MCF 10A (cell line): ENCODE measurements at places on chromosomes 7 and 10.

- DNase-seq = no peak
These were observed 27.0 kb upstream of the PODXL start for GRCh38 chr7:131583430-131583829.

DNA sequence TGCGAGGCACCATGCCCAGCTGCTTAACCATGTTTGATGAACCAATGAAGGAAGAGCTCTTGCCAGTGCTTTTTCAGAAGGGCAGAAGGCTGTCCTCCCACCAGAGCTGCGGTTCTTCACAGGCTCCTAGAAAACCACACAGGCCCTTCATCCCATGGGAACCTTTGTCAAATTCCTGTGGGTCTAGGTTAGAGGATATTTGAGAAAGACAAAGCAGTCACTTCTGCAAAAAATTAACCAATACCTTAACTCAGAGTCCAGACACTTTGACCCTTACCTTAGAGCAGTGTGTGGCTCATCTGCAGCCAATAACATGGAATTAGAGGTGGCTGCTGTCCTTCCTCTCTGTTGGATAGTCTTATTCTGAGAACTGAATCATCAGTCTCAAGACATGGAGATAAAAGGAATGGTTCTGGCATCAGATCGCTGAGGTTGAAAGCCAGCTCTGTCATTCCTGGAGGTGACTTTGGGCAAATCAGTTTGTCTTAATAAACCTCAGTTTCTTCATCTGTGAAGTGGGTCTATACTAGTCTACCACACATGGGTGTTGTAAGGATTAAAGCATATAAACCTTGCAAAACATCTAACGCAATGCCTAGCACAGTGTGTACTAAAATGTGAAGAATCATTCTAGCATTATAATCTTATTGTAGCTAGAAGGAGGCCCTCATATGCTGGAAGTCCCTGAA is 65.1 kb upstream of the PIP4K2A start:
- no peak for DNase-seq

- no peak for DNase-seq
These were observed 1284.3 kb downstream of the XPNPEP1 start for GRCh38 chr10:108639010-108639409.

GRCh38 chr10:8725343-8725742 is 670.9 kb downstream of the GATA3 start:
- no peak for DNase-seq

- no peak for DNase-seq
These were observed 365.7 kb downstream of the DNAJB6 start for GRCh38 chr7:157702311-157703023.

DNA sequence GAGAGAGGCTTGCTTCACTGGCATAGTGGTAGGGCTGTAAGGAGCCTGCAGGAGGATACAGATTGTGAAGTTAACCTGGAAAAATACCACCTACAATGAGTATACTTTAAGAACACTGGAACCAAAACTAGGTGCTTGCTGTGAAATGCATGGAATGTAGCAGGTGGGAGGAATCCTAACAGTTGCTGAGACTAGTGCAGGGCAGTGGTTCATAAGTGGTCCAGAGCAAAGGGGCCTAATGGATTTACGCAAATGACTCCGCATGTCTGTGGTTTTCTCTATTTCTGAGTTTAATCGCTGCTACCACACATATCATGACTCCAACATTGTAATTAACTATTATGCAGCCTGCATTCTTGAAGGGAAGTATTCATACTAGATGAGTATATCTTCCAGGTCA is 218.4 kb downstream of the CHRM2 start:
- no peak for DNase-seq

- DNase-seq = peak; percentile 57
These were observed 11.5 kb upstream of the SP8 start for GRCh38 chr7:20798081-20798693.

GRCh38 chr7:44220358-44221112 is 19.8 kb downstream of the YKT6 start:
- DNase-seq = no peak

GRCh38 chr10:50552771-50553535 is 70.8 kb downstream of the SGMS1 start:
- peak; percentile 66 for DNase-seq

GRCh38 chr10:15439341-15439842 is 68.3 kb upstream of the FAM171A1 start:
- no peak for DNase-seq

GRCh38 chr7:38630720-38631673 is at the start of gene AMPH:
AMPH (minus strand) TSS chr7:38631373; CDS start chr7:38631351, 22 bp downstream.
- peak; percentile 37 for DNase-seq

DNA sequence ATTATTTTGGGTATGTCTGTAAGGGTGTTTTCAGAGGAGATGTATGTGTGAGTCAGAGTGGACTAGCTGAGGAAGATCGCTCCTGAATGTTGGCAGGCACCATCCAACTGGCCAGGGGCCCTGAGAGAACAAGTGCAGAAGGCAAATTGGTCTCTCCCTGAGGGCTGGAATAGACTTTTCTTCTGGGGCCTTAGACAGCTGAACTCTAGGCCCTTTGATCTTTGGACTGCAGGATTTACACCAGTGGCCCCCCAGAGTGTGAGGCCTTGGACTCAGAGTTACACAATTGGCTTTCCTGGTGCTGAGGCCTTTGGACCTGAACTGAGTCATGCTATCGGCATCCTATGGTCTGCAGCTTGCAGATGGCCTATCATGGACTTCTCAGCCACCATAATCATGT is 217.2 kb downstream of the REEP3 start:
- peak; percentile 61 for DNase-seq

- DNase-seq = no peak
These were observed 903 bp upstream of the KCNMA1 start for GRCh38 chr10:77638321-77639101.

- no peak for DNase-seq
These were observed 85.9 kb downstream of the ARHGAP22 start for GRCh38 chr10:48518986-48519385.

DNA sequence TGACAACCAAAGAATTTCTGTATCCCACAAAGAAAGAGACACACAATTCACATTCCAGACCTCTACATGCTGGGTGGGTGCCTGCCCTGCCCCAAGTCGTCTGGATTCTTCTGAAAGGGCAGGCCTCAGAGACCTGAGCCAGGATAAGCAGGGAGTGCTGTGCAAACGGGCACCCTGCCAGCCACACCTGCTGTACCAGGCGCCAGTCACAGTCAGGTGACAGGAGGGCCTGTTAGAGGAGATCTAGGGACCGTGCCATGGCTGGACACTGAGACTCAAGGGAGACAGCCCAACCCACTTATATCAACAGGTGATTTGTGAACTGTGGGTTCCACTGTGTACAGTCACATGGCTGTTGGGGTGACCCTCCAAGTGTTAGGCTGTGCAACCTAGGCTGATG is 103.1 kb upstream of the AFAP1L2 start:
- DNase-seq = peak; percentile 47

DNA sequence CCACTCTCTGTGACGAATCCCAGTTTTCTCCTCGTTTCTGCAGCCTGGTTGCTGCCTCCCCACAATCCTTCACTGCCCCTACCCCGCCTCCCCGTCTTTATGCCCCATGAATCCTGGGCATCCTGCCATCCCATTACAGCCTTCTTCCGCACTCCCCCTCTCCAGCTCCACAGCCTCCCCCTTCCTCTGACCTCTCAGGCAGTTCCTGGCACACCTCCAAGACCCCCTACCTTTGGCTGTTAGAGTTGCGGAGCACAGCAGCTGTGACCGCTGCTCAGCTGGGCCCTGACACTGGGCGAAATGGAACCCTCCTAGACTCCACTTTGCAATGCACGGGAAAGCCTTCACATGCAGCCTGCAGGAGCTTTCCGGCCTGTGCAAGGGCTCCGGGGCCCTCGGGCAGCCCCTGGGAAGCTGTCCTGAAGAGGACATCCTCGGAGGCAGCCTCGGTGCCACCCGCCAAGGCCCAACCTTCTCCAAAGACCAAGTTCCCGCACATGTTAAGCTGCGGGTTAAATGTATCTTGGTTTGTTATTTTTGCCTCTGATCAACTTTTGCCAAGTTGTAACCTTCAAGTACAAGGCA is 400.7 kb upstream of the MKI67 start:
- DNase-seq = no peak

- no peak for DNase-seq
These were observed 993 bp downstream of the PTPRN2 start for GRCh38 chr7:158586499-158587161.

- no peak for DNase-seq
These were observed 244.8 kb downstream of the BICC1 start for GRCh38 chr10:58757352-58758065.

DNA sequence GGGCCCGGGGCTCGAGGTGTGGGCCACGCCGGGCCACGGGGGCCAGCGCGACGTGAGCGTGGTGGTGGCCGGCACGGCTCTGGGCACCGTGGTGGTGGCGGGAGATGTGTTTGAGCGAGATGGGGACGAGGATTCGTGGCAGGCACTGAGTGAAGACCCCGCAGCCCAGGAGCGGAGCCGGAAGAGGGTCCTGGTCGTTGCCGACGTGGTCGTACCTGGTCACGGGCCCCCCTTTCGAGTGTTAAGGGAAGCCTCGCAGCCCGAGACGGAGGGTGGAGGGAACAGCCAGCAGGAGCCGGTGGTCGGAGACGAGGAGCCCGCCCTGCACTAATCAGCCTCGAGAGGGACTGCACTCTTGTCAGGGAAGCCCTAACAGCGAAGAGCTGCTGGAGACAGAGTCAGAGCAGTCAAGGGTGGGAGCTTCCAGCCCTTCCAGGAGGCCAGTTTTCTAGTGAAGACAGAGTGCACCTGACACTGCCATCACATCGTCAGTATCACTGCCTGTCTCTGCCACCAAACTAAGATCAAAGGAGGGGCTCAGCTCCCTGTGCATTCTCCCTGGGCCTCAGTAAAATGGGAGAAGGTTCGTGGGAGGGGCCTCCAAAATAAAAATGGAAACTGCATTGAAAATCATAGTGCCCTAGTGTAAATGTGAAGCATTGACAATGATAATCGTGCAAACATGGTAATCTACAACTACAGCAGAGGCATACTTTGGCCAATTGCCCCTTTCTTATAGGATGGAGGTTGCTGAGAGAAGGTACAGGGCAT is 1.3 kb downstream of the MBLAC1 start:
- DNase-seq = no peak

DNA sequence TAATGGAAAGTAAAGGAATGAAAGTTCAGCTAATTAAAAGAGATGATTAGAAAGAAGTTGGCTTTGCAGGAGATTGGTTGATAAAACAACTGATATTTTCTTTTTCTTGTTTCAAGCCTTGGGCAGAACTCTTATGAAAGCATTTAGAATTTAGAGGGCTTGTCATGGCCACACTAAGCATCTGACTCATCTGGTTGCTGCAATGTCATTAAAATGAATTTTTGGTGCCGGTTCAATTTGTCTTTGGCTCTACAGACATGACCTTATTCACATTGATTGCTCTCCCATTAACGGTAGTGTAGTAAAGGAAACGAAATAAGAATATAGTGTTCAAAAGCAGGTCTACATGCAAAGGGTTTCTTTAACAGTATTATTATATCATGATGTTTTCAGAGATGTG is 1012.4 kb upstream of the C7orf33 start:
- peak; percentile 9 for DNase-seq

DNA sequence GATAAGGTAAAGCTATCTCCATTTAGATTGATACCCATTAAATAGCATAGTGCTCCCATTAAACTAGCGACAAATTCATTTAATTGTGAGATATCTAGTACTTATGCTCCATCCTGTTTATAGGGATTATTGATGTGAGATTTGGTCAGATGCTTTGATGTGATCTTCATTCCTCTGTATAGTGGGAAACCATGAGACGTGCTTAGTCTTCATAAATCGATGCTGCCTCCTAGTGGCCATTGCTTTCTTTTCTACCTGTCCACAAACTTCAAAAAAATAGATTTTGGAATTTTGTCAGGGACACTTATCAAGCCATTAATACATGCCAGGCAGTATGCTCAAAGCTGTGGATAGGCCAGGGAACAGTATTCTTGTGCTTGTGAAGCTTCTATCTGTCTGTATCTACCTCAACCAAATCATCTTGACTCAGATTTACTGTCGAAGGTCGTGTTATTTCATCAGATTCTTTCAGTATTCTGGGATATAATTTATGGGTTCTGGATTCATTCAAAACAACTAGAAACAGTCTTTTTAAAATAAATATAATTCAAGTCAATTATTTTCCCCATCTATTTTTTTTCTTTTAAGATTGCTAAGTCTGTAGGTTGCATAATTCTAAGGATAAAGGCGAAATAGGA is 12.0 kb downstream of the LSM8 start:
- peak; percentile 73 for DNase-seq

DNA sequence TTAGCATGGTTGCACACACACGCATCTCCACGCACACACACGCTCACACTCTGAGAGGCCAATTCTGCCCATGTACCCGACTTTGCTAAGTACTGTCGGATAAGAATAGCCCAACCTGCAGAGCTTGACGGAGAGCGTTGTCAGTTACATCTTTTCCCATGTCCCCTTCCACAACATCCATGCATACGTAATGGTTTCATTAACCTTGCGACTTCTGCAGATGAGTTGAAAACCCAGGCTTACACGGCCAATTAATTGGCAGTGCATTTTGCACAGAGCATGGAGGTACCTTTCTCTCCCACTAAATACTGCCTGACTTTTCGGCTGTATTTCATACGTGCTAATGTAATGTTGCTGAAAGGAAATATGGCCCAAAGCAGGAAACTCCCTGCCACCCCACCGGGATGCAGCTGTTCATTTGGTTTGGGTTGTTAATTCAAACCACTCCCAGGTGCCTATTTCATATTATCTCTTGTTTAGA is 291.2 kb upstream of the HABP2 start:
- no peak for DNase-seq

- peak; percentile 61 for DNase-seq
These were observed 9.1 kb downstream of the KLF6 start for GRCh38 chr10:3775696-3776551.

DNA sequence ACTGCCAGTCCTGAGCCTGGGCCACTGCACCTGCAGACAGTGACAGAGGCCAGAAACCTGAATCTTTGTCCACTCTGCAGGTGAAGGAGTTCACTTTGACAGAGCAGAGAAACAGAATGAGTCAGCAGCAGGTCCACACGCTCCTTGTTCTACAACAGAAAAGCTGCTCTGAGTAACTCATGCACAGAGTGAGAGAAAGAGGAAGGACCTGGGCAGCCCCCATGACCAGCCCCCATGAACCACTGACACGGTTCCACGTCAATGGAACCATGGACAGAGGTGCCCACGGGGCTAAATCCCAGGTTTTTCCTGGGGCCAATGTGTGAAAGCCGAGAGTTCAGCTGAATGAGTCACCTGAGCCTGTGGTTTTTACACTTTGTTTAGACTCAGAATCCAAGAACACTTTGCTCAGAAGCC is 40.8 kb upstream of the CTBP2 start:
- peak; percentile 79 for DNase-seq

DNA sequence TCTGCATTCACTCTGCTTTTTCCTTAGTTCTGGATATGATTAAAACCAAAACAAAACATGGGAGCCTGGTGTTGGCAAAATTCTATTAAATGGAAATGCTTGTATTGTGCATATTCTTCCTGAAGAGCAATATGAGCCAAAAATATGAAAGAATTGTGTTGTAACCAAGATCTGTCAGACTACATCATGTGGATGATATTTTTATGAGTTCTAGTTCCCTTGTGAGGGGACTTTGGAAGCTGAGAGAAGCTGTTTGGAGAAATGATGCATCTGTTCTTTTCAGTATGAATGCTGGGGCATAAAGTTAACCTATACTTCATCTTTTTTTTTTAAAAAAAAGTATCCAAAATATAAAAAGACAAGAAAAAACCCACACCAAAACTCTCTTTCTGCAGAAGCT is 782.7 kb downstream of the ANKRD7 start:
- no peak for DNase-seq

GRCh38 chr10:44965104-44965503 is 5.5 kb downstream of the RASSF4 start:
- DNase-seq = no peak
